ENCODE measurements at places on chromosomes 4 and X.

DNA sequence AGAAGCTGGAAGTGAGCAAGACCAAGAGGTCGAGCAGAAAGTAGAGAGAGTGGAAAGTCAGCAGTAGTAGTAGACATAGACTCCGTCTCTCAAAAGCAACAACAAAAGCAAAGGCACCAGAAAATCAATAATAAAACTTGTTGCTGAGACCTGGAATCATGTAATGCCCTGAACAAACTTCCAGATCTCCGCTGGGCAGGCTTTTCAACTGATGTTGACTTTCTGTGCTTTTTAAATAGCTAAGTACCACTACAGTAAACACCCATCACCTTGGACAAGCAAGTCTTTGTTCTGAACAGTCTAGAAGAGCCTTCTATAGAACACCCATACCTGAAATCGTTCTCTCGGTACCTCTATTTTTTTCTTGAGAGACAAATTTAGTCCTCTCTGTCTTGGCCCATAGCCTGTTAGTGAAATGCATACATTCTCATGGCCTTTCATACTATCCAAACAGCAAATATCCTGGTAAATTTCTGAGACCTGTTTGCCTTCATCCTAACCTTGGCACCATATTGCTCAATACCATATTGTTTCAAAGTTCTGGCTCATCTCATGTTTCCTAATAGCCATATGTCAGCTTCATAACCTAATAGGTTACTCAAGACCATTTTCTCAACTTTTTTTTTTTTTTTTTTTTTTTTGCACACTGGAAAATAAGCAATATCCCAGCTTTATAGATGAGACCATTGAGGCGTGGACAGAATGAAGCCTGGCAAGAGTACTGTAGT lies 200.6 kb upstream of the RBPJ start:
- DNase-seq: no peak

GRCh38 chrX:126339928-126340327 lies 173.8 kb upstream of the DCAF12L2 start:
- DNase-seq: no peak

- DNase-seq: no peak
These were observed 37.7 kb downstream of the LIMCH1 start for GRCh38 chr4:41575665-41576064.

- no peak for DNase-seq
These were observed 92.9 kb downstream of the EGF start for GRCh38 chr4:110005461-110006056.

- no peak for DNase-seq
These were observed 737.0 kb downstream of the RAB28 start for GRCh38 chr4:12747154-12747553.

GRCh38 chr4:98162696-98163095 lies 19.4 kb upstream of the STPG2 start:
- DNase-seq: no peak

DNA sequence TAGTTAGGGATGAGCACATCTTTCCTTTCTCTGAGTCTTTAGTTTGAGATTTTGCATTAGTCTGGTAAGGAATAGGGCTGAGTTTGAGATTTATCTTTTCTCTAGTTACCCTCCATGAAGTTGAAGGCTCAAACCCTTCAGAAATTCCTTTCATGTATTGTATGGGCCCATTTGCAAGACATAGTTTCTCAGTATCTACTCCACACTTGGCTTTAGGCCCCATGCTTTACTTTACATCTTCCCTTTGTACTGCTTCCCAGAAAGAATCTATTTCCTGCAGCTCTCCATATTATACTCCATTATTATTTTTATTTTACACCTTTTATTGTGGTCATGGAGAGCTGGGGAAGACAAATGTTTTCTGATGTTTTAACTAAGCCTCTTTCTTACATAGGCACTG lies 1038.2 kb downstream of the TECRL start:
- DNase-seq: no peak

- no peak for DNase-seq
These were observed 1.7 kb downstream of the RNF175 start for GRCh38 chr4:153758136-153758535.

DNA sequence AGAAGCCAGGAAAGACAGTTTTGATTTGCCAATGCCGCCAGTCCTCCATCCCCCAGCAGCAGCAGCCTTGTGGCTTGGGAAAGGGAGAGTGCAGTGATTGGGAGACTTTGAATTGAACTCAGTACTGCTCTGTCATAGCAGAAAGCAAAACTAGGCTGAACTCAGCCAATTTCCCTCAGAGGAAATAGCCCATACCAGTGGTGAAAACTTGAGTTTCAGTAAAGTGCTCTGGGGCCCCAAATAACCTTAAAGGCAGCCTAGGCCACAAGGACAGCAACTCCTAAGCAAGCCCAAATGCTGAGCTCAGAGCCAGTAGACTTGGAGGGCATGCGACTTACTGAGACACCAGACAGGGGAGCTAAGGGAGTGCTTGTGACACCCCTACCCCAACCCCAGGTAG lies 2.0 kb upstream of the PROM1 start:
- DNase-seq: no peak

GRCh38 chrX:23766650-23767551 lies 16.1 kb upstream of the SAT1 start:
- no peak for DNase-seq

DNA sequence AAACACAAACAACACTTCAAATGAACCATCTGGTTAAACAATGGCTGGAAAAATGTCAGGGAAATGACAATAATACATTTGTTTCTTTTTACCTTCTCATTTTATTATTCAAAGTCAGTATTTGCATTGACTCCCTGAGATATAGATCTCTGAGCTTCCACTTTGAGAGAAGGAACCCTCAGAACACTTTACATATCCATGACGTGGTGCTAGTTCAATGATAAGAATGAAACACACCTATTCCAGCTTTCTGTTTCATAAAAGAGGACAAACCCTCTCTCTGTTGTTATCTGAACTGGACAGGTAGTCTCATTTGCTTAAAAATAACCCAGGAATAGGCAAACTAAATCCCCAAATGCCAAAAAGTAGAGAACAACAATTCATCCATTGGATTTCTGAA lies 65.3 kb upstream of the CCSER1 start:
- no peak for DNase-seq

DNA sequence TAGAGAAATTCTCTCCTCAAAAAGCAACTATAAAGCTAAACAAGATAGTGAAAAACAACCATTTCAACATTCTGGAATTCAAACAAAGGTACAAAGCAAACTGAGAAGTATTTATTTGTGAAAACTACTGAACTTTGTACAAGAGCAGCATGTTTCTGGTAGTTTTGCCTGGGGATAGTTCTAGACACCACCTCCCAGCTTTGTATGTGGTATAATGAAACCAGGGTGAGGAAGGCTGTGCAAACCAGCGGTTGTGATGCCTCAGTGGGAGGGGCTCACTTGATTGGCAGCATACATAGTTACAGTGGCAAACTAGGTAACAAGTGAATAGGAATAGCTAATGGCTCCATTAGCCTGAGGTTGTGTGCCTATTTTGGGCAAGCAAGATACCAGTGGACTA lies 18.6 kb upstream of the FRMD7 start:
- no peak for DNase-seq

- no peak for DNase-seq
These were observed 71.0 kb downstream of the UCHL1 start for GRCh38 chr4:41327770-41328169.

GRCh38 chr4:25956260-25956659 lies 42.2 kb downstream of the SMIM20 start:
- DNase-seq: no peak

- no peak for DNase-seq
These were observed 1.4 kb upstream of the RPS6KA3 start for GRCh38 chrX:20267931-20268701.

- no peak for DNase-seq
These were observed 251.9 kb upstream of the ETNPPL start for GRCh38 chr4:109014593-109015412.

- no peak for DNase-seq
These were observed 136.0 kb downstream of the FNIP2 start for GRCh38 chr4:158904815-158905214.

GRCh38 chrX:106903291-106903824 lies at the start of gene RIPPLY1:
RIPPLY1 (minus strand) TSS chrX:106903341; CDS start chrX:106903287, 54 bp downstream.
- no peak for DNase-seq

DNA sequence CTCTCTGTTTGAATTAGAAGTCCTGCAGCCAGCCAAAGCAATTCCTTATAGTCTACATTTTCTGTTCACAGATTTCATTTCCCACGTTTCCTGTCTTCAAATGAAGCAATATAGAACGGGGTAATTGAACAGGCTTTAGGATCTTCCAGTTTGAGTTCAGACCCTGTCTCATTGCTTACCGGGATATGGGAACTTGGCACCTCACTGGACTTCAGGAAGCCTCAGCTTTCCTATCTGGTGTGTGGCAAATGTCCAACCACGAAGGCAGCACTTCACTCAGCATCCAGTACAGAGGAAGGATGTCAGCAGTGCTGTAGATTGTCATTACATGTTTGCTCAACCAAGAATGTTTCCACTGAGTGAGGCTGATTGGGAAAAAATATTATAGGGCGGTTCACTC lies 271.1 kb upstream of the ZFP42 start:
- no peak for DNase-seq

- DNase-seq: no peak
These were observed 64.6 kb downstream of the ENPEP start for GRCh38 chr4:110540581-110540980.

- DNase-seq: no peak
These were observed 704 bp downstream of the FAM3A start for GRCh38 chrX:154515090-154515965.

DNA sequence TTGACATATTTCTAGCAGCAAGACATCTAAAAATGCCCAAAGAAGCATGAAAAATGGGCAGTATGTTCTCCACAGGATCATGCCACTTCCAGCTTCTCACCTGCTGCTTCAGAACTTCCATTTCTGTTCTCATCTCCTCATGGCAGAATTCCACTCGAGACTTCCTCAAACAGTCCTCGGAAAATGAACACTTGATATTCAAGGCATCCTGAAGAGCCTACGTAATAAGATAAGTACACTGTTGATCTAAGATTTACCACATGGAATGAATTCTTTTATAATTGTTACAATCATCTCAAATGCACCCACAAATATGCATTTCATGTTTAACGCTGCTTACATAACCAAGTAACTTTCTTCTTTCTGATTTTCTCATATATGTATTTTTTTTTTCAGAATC lies 14.1 kb downstream of the TNIP3 start:
- no peak for DNase-seq

DNA sequence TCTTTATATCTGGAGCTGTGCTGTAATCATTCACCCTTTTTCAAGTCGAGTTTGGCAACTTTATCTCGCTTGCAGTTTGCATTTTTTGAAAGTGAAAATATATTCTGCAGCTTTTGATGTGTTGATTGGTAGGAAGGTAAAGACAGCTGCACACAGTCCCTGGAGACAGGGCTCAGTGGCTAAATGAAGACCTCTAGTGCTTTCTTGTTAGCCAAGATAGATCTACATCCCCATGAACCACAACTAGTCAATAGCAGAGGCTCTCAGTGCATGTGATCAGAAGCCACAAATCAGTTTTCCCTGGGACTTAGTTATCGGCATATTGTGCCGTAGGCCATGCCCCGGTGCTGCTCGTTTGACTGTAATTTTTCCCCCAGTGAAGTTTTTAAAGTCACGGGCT lies 587.7 kb upstream of the PITX2 start:
- DNase-seq: no peak

- no peak for DNase-seq
These were observed 138.8 kb upstream of the MSX1 start for GRCh38 chr4:4720646-4721045.

GRCh38 chr4:136800248-136800647 lies 732.0 kb downstream of the PCDH18 start:
- no peak for DNase-seq

DNA sequence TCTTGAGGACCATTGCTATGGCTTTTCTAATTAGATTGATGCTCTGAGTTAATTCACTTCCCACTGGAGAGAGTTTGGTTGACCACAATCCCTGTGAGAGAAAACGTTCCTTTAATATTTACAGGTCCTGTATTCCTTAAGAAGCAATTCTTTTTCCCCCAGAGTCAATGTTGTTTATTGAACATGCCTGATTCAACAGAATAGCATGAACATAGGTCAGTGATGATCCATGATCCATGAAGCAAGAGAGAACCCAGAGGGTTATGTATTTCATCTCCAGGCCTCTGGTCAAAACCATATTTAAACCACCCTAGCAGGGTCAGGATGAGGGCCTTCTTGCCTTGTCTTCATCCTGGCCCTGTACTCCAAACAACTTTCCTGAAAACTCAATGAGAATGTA lies 39.4 kb upstream of the EFHC2 start:
- no peak for DNase-seq

DNA sequence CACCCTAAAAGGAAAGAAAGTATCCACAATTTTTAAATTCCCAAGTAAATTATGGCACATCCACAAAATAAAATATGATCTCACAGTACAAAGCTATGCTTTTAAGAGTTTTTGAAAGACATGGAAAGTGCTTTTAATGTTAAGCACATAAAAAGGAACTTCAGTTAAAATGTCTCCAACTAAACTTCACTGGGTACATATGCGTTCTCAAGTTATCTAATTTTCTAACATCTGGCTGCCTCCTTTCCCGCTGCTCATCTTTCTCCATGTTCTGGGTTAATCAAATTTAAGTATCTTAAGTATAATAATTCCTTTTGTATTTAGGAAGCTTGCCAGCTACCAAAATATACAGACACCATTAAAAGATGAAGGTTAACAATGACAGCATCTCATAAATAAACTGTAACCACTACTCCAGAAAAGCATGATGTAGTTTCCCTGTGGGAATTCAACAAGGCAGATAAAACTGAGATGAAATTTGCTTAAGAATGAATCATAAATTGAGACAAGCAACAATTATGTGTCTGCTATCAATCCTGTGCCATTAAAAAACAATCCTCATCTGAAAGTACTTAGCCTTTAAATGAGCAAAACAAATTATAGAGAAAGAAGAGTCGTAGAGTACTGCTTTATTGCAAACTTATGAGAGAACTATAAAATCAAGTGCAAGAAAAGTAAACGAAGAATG lies 25.1 kb downstream of the PRSS12 start:
- no peak for DNase-seq

GRCh38 chrX:1264556-1264955 lies 4.1 kb upstream of the CSF2RA start:
- DNase-seq: peak; percentile 72

- DNase-seq: no peak
These were observed 39.8 kb upstream of the TADA2B start for GRCh38 chr4:7003176-7003878.

- peak; percentile 0 for DNase-seq
These were observed 717 bp downstream of the EDA start for GRCh38 chrX:69616457-69617203.

DNA sequence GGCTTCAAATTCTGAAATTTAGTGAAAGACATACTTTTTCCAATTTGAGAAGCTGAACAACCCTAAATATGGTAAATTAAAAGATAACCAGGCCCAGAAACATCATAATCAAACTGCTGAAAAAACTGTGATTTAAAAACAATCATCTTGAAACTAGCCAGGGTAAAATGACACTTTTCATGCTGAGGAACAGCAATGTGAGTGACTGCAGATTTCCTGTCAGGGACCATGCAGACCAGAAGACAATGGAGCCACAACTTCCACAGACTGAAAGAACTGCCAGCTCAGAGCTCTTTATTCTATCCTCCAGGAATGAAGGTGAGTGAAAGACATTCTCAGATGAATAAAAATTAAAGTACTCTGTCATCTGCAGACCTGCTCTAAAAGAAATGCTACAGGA lies 73.3 kb downstream of the NAT8L start:
- DNase-seq: no peak
